ENCODE measurements at places on chromosomes 12 and 14.

- DNase-seq, result no peak
These were observed 122.7 kb downstream of the PAPOLA start for GRCh38 chr14:96624661-96625425.

- DNase-seq, result no peak
These were observed 250.1 kb downstream of the APAF1 start for GRCh38 chr12:98895086-98895651.

GRCh38 chr12:111450676-111451075 is 45.0 kb downstream of the SH2B3 start:
- DNase-seq, result no peak

DNA sequence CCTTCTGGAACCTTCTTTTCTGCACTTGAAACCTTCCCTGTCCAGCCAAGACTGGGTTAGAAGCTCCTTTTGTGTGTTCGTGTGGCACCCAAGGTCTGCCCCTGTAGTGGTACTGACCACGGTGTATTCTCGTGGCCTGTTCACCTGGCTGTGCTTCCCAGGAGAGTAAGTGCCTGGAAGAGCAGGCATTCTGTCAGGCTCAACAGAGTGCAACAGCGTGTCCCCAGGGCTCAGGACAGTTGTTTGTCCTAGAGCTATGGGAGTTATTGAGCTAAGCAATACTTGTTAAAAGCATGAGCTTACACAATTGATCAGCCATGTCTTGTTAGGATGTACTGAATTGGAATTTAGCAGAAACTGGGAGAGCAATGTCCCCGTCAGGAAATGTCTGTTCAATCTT is 12.9 kb upstream of the SLC38A2 start:
- no peak for DNase-seq

DNA sequence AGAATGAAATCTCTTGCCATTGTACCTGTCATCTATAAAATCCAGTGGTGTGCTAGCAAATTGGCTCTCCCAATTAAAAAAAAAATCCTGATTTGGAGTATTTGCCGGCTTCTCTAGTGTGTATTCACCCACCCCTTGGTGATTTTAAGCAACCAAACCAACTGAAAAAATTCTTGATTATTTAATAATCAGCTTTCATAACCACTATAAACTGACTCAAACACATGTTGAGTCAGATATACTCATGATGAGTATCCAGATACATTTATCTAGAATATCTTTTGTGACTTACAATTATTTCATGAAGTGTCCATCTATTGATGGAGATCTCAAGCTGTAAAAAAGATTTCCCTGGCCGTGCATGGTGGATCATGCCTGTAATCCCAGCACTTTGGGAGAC is 205.4 kb downstream of the RASSF9 start:
- DNase-seq, result no peak

DNA sequence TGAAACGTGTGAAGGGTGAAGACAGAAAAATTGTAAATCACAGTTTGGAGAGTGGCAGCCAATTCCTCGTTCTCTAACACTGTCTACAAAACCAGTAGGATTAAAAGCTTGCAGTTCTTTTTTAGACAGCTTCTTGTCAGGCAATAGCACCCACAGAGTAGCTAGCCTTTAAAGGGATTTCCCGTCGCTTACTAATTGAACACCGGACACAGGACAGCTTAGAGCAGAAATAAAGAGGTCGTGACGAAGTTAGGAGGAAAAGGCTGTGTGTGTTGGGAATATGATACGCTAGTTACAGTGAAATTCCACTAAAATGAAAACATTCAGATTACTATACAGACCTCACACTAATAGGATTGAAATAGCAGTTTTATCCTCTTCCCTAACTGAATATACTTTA is 149.1 kb upstream of the FLRT2 start:
- DNase-seq, result no peak

GRCh38 chr12:21879312-21879711 is 61.9 kb downstream of the ABCC9 start:
- no peak for DNase-seq

DNA sequence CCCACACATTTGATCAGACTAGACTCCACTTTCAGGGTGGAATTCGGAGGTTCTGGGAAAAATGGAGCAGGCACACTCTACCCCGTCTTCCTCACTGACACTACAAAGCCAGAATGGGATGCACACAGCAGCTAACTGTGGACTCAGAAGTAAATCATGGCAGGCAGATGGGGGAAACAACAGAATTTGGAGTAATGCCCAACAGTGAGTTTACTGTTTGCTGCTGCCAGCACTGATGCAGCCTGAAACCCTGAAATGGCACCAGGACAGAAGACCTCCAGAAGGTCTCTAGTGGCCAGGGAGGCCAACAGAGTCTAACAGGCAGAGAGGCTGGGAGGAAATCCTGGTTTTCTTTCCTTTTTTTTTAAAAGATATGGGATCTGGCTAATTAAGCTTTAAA is 24.6 kb downstream of the KCTD10 start:
- DNase-seq, result no peak

DNA sequence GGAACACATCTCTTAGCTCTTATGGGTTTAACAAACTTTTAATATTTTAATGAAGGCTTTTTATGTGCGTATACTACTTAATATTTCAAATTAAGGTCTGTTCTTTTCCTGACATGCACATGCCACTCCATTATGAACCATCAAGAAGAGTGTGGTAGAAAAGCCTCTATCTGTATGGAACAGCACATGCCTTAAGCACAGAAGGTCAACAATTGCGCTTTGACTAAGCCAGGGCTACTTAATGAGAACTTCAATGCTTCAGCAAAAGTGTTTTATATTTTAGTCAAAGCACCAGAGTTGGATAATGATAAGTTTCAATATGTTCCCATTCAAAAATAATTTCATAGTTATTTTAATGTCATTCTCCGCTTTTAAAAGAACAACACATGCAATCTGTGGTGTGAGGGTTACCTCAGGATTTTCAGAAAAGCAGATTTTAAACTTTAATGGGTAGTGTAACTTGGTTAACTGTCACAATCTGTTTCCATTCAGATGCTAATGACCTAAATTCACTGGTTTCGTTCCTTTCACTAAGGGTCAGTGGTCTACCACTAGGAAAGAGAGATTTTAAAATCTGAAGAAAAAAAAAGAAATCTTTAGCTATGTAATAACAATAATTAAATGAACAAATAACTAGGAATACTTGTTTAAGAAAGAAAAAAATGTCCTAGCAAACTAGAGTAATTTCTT is 193.4 kb upstream of the NOVA1 start:
- DNase-seq, result no peak

GRCh38 chr12:6635856-6636531 is at the start of gene LPAR5:
TSS of gene LPAR5 (minus strand) at chr12:6635959. CDS start at chr12:6621248, 14,711 bp downstream.
- no peak for DNase-seq

DNA sequence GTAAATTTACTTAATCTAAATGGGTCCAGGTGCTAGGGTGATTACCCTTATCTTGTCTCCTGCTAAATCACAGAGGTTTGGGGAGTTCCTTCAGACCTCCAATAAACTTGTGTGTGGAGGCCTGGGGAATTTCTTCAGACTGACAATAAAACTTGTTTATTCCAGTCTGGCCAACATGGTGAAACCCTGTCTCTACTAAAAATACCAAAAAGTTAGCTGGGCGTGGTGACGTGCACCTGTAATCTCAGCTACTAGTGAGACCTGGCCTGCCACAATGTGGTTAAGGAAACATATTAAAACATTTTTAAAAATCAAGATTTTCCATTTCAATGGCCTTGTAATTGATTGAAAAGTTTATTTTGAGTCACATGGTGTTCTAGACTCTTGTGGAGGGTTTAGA is 126.9 kb upstream of the FGD4 start:
- no peak for DNase-seq

GRCh38 chr12:78229591-78230101 is 399.0 kb downstream of the NAV3 start:
- no peak for DNase-seq

DNA sequence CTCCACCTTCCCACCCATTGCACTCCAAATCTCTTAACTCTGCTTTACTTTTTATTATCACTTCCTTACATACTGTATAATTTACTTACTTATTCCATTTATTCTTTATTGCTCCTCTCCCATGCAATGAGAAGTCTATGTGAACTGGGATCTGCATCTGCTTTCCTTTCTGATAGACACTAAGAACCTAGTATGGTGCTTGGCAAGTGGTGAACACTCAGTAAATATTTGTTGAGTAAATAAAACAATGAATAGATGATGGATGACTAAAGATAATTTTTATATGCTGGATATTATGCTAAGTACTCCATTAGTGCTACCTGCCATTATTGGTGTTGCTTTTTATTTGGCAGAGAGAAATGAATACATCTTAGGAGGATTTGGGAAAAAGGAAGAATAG is 151.0 kb downstream of the TPH2 start:
- no peak for DNase-seq

DNA sequence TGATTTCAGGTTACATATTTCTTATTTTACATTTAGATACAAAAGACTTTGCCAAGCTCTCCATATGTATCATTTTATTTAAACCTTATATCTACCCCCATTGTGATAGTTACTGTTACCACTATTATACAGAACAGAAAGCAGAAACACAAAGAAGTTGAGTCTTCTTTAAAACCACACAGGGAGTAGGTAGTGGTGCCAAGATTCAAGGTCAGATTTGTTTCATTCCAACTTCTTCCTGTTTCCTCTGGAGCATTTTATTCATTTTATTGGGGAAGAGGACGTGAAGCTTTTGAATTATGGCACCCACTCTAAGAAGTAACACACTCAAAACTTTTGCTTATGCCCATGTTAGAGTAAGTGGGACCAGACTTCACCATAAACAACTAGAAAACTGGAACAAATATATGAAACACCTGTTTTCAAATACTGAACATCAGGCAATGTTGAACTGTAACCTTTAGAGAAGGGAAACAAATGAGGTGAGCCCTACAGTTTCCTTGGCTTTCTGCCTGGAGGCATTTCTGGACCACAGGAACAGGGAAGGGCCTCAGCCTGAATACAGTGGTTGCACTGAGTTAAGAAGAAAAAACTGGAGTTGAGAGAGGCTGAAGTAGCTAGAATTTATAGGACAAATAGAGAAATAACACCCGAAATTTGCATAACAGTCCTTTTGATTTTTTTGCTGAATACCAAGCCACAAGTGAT is 160.4 kb upstream of the SSTR1 start:
- no peak for DNase-seq

- DNase-seq, result no peak
These were observed 28.3 kb downstream of the ADIPOR2 start for GRCh38 chr12:1719139-1719538.

DNA sequence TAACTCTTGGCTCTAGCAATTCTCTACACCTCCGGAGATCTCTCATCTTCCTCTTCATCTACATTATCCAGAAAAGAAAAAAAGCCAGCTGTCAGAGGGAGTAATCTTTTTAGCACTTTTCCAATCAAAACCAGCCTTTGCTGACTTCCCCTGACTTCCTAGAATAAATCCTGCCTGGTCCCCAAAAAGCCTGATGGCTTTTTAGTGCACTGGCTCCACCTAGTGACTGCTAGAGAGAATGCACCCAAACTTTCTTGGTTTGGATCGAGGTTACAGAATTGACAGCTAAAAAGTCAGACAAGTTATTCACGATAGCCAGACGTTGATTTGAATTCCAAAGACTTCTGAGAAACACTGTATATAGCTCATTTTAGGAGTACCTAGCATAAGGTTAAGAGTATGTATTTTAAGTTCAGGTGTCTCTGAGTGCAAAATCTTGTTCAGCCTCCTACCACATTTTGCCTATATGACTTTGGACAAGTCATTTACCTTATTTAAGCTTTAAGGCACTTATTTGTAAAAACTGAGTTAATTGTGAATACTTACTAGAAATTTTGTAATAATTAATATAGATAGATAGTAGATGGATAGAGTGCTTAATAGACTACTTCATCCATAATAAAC is 185.7 kb upstream of the GRIN2B start:
- DNase-seq, result peak; percentile 7

- DNase-seq, result no peak
These were observed 38.0 kb downstream of the SPPL3 start for GRCh38 chr12:120866108-120866507.

GRCh38 chr14:89444044-89444443 is 27.0 kb upstream of the FOXN3 start:
- DNase-seq, result no peak

DNA sequence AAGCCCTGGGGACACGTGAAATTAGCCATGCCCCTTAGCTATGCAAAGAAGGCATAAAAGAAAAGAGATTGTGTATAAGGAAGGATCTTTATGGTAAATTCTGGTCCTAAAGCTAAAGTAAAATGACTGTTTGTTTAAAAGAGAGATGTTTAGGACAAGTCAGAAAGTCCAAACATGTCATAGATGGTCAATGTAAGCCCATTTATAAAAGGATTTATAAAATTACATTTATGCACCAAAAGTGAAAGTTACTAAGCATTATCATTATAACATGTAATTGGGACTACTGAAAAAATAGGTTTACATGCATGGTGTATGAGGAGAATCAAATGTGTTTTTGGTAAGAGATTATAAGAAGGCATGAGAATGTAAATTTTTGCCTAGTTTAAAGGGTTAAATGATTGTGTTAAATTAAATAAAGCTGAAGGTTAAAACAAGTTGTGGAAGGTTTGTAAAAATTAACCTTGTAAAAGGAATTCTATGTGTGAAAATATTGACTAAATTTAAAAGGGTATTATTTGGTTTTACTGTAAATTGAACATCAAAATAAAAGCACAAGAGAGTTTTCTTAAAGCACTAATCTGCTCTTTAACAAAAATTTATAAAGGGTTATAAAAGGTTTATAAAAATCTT is 50.4 kb upstream of the TSPAN8 start:
- no peak for DNase-seq

DNA sequence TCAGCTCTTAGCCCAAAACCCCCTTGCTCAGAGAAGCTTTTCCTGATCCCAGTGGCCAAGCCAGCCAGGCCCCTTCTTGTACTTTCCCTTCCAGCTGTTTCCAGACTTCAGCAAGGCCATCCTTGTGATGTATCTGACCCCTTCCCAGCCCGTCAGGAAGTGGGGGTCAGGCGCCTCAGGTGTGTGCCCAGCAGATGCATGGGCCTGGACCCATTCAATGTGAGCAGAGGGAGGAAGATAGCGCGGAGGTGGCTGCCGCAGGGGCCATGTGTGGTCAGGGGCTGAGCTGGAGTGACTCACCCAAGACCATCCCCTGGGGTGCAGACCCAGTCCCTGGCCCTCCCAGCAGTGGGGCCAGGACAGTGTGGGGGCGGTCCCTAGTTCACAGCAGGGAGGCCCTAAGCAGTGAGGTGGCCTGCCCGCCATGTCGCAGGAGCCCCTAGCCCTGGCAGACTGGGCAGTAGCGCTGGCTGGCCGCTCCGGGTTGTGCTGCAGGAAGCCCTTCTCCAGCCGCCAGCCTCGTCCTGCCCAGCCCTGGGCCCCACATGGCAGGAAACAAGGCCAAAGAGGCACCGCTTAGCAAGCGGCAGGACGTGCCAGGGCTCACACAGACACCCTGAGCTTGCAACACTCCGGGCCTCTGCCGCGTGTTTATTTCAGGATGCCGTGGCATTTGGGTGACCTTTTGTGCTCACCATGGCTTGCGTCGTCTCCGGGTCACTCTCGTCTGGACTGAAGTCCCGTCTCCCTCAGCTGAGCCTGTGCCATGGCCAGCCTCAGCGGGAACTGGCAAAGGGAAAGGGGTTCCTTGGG is 12.0 kb downstream of the ADSS1 start:
- DNase-seq, result no peak

DNA sequence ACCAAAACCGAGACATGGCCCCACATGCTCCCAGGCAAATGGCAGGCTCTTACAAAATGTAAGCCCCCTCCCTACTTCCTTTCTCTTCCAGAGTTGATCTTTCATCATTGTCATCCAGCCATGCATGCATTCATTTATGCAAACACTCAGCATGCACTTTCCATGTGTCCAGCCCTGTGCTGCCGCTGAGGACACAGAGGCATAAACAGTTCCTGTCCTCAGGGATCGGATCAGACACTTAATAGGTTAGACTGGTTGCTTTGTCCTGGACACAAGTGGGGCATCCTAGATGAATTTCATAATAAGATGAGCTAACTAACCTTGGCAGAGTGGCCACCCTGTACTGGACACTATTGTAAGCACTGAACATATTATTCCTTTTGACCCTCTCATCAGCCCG is 23.1 kb downstream of the PRIMA1 start:
- no peak for DNase-seq

Measured in naive thymus-derived CD8-positive, alpha-beta T cell (primary cell).